Osteocyte (in vitro differentiated cells): ENCODE measurements at places on chromosomes 3 and 15. TPM values are rescaled to one million over a fixed set of nuclear protein-coding genes. Genes with fewer than 3 reads are reported as not detected.

GHRL gene
- total RNA-seq, result 0.59 and 0.91 TPM in 2 replicates

GRCh38 chr3:45800611-45801010 lies 4.3 kb upstream of the SLC6A20 start:
- no peak for DNase-seq

C3orf80 gene
- total RNA-seq, result not detected in 2 replicates

ZNF502 gene
- not detected in 2 replicates for total RNA-seq

GRCh38 chr15:28086175-28086703 lies 12.9 kb downstream of the OCA2 start:
- DNase-seq, result no peak

- no peak for DNase-seq
These were observed 23.5 kb upstream of the ELP6 start for GRCh38 chr3:47536967-47537366.

GRCh38 chr3:11514191-11514821 lies 129.4 kb downstream of the VGLL4 start:
- DNase-seq, result no peak

- no peak for DNase-seq
These were observed 243.6 kb upstream of the SLITRK3 start for GRCh38 chr3:165439765-165440164.

DNA sequence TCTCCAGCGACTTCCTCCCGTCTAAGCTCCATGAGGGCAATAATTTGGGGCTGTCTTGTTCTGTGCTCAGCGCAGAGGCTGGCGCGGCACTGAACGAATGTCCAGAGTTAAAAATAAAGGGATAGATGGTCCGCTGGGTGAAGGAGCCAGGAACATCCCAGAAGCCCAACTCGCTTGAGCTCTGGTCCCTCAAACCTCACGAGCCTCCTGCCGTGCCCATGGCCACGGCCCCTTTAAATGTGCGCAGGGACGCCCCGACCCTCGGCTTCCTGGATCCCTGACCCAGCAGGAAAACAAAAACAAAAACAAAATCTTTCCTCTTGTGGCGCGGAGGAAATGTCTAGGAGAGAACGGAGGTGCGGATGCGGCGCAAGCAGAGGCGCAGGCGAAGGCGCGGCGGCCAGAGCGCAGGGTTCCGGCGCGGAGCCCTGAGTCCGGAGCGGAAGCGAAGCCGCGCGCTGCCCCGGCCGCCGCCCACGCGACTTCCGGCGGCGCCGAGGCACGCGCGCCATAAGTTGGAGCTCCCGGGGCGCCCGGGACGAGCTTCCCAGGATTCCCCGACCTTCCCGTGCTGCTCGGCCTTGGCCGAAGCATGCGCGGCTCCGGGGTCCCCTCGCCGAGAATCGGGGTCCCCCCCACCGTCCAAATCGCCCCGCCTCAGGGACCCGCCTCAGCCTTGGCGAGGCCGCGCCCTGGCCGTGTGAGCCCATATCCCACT lies 52.9 kb upstream of the WNT7A start:
- no peak for DNase-seq

DNA sequence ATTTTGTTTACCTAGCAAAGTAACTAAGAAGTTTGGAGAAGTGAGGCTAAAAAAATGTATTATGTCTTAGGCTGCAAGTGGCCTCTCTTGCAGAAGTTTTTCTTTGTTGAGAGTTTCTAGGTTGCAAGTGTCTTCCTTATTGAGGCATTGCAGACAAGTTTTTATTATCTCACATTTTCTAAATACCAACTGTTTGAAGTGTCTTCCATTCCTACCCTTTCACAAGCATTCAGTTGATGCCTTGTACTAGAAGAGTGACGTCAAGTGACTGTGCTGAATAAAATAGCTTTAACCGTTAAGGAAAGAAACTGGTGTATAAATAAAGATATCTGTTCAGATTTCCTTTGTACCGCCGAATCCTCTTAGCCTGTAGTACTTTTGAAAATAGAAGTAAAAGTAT lies 123.3 kb downstream of the ALCAM start:
- DNase-seq, result no peak
